ENCODE measurements at places on chromosomes 16 and 17.

DNA sequence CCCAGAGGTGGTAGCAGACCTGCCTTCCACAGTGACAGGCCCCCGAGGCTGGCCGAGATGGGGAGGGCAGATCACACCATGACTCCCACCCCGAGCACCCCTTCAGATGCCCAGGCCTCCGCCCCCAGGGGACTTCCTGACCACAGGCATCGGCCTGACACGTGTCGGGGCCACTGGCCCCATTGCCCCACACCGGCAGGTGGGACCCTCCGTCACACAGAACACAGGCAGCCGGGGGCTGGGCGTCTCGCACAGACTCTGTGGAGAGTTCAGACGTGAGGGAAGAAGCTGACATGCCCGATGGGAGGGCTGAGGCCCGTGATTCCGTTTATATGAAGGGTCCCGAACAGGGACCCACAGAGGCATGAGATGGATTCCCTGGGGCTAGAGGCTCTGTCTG lies 51.3 kb upstream of the GNG13 start:
- no peak for DNase-seq

DNA sequence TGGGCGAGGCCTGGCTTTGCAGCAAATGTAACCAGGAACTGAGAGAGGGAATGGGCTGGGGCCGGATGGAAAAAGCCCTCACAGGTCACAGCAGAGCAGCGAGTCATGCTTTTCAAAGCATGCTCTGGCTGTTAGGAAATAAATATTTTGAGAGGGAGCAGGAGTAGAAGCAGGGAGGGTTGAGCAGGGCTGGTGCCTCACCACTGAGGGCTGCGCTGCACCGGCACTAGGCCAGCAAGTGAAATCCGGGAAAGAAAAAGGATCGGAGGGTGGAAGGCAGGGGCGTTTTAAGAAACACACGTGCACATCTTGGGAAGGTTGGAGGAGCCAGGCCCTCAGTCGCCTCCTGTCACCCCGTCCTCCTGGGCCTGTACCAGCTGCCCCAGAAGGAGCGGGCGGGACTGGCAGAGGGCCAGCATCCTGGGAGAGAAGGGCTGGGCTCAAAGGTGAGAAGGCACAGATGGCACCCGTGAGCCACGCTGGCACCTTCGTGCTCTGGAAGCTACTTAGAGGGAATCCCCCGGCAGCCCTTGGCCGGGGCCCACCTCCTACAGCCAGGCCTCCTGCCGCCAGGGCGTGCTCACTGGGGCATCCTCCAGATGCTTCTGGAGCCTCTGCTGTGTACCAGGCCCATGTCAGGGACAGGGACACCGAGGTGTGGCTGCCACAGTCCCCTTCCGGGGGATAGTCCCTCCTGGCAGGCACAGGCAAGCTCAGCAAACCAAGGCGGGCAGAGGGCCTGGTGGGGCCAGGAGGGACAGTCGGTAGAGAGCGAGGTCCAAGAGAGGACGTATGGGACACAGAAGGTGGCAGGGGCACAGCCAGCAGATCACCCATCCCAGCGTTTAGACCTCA lies 71.5 kb upstream of the PLCG2 start:
- peak; percentile 67 for DNase-seq

- DNase-seq = no peak
These were observed 10.6 kb downstream of the ENPP7 start for GRCh38 chr17:79741401-79741750.

- no peak for DNase-seq
These were observed 61.2 kb upstream of the MED13 start for GRCh38 chr17:62126292-62126691.

GRCh38 chr17:44543213-44543904 lies 13.9 kb upstream of the FZD2 start:
- peak; percentile 80 for DNase-seq

DNA sequence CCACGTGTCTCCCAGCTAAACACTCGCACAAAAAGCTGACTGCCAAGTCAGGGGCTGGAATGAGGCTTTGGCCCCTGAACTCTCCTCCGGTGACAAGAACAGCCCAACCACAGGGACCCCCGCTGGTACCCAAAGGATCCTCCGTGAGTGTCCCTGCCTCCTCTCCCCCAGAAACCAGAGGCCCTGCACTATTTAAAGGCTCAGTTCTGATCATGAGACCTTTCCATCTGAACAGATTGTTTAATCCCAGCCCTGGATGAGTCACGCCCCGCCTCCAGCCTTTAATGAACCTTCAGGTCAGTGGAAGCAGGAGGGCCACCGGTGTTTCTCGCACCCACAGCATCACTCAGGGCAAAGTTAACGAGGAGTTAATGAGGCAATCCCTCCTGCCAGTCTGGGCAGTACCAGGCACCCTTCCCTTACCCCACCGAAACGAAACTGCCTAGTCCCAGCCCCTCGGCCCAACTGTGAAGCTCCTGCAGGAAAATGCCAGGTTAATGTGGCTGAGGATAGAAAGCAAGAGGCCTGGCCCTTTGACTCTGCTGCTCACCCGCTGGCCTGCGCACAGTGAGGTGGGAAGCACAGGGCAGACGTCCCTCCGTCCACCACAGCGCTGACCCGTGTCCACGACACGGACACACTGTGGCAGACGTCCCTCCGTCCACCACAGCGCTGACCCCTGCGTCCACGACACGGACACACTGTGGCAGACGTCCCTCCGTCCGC lies 32.4 kb downstream of the TIMM22 start:
- DNase-seq = peak; percentile 75

GRCh38 chr17:58330997-58331814 lies 2.6 kb upstream of the TSPOAP1 start:
- no peak for DNase-seq

GRCh38 chr17:57622683-57623433 lies 122.2 kb downstream of the CCDC182 start:
- DNase-seq = peak; percentile 87
